Suprapubic skin (tissue), 4 donors: ENCODE measurements at places on chromosomes 2 and 18. TPM values are rescaled to one million over a fixed set of nuclear protein-coding genes. Genes with fewer than 3 reads are reported as not detected.

The CAMKMT gene
- total RNA-seq = 6.0 TPM

The PLB1 gene
- total RNA-seq = 9.0 TPM

The TTR gene
- not detected for total RNA-seq

The NOSTRIN gene
- 7.2 TPM for total RNA-seq

The B3GNT7 gene
- total RNA-seq = 1.5 TPM

The DUSP2 gene
- 26.0 TPM for total RNA-seq

The INHBB gene
- 12.1 TPM for total RNA-seq

- H3K27ac ChIP-seq = peak overlapping the region; percentile 29
- H3K27me3 ChIP-seq = no peaks in the 10 kb centered on the region
- H3K36me3 ChIP-seq = peaks cover 18% of the 10 kb centered on the region
- no peak for DNase-seq
- no peak overlapping the region for H3K4me3 ChIP-seq
Observed at GRCh38 chr2:159961037-159961436, 101.4 kb downstream of the PLA2R1 start.

- H3K36me3 ChIP-seq = no peaks in the 10 kb centered on the region
- H3K4me3 ChIP-seq = no peak overlapping the region
- H3K27ac ChIP-seq = no peak overlapping the region
- H3K4me1 ChIP-seq = no peaks in the 10 kb centered on the region
- DNase-seq = no peak
- H3K27me3 ChIP-seq = no peaks in the 10 kb centered on the region
Observed at GRCh38 chr2:56709181-56709580, 525.4 kb downstream of the CCDC85A start.

- peak; percentile 77 for DNase-seq
- H3K27me3 ChIP-seq = no peaks in the 10 kb centered on the region
- no peak overlapping the region for H3K4me3 ChIP-seq
- peak overlapping the region; percentile 66 for H3K27ac ChIP-seq
Observed at GRCh38 chr2:20141056-20141762, 83.7 kb downstream of the SDC1 start.

DNA sequence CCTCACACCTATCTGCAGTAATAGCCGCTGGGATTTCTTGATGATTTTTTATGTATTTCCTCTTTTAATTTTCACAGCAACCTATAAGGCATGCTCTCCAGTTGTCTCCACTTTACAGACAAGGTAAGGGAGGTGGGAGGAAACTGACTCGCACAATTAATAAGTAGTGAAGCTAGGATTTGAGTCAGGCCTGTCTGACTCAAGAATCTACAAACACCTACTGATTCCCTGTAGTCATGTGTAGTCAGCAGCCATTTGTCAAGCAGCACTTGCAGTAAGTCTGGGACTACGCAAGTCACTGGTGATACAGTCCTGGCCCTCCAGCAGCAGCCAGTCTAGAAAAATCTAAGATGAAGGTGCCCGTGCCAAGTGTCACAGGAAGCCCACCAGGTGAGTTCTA lies 193.6 kb upstream of the PKDCC start:
- no peak for DNase-seq
- H3K4me1 ChIP-seq = no peaks in the 10 kb centered on the region
- H3K27me3 ChIP-seq = no peaks in the 10 kb centered on the region
- no peaks in the 10 kb centered on the region for H3K36me3 ChIP-seq

- DNase-seq = no peak
- H3K27me3 ChIP-seq = peaks cover 3% of the 10 kb centered on the region
- no peaks in the 10 kb centered on the region for H3K4me1 ChIP-seq
- H3K4me3 ChIP-seq = no peak overlapping the region
- H3K27ac ChIP-seq = no peak overlapping the region
- no peaks in the 10 kb centered on the region for H3K36me3 ChIP-seq
Observed at GRCh38 chr2:26483516-26483915, 5.6 kb upstream of the OTOF start.

DNA sequence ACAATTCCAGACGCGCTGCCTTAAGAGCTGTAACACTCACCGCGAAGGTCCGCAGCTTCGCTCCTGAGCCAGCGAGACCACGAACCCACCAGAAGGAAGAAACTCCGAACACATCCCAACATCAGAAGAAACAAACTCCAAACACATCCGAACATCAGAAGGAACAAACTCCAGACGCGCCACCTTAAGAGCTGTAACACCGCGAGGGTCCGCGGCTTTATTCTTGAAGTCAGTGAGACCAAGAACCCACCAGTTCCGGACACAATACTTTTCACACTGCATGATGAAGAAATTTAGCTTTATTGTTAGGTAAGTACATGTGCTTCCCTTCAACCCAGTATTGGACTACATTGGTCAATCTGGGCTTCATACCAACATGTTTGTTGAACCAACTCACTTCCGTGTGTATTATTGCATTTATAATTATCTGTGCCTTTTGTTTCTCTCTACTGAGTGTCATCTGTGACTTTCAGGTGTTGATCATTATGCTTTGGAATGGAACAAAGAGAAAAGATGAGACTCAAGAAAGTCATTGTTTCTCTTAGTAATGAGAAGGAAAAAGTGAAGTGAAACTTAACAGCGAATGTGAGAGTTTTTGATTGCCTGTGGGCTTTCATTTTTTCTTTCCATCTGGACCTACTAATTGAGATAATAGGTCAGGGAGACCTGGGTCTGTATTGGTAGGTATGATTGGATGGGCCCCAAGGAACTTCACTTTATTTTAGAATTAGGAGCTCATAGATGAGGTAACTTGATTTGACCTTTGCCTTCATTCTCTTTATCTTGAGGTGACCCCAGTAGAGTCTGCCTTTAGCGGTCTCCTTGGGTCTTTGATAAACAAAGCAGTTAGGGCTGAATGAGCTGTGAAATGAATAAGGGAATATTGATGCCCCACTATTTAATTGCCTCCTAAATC lies 76.1 kb upstream of the CAVIN2 start:
- no peak overlapping the region for H3K27ac ChIP-seq
- H3K4me1 ChIP-seq = peaks cover 2% of the 10 kb centered on the region

DNA sequence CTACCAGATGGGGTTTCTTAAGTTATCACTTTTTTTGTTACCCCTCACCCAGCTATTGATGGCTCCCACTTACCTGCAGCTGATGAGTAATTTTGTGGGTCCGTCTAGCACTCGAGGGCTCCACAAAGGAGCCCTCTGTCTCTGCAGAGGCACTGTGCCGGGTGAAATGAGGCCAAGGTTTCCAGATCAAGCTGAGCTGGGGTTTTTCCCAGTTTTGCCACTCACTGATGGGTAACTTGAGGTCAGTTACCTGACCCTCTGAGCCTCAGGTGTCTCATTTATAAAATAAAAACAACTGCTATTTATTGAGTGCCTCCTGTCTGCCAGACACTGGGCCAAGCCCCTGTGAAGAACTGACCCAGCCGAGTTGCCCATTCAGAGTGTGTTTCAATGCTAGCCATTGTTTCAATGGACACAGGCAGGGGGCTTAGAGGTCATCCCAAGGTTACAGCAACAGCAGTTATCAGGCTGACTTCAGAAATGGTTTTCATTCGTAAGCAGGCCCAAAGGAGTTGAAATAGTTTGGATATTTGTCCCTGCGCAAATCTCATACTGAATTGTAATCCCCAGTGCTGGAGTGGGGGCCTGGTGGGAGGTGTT lies 192.9 kb downstream of the NCK2 start:
- H3K27me3 ChIP-seq = no peaks in the 10 kb centered on the region
- no peak overlapping the region for H3K27ac ChIP-seq
- peaks cover 4% of the 10 kb centered on the region for H3K4me1 ChIP-seq

GRCh38 chr2:102895376-102895775 lies 133.5 kb downstream of the TMEM182 start:
- DNase-seq = no peak
- H3K4me1 ChIP-seq = no peaks in the 10 kb centered on the region
- no peak overlapping the region for H3K27ac ChIP-seq
- no peak overlapping the region for H3K4me3 ChIP-seq
